ENCODE measurements at places on chromosomes 13 and 19.

DNA sequence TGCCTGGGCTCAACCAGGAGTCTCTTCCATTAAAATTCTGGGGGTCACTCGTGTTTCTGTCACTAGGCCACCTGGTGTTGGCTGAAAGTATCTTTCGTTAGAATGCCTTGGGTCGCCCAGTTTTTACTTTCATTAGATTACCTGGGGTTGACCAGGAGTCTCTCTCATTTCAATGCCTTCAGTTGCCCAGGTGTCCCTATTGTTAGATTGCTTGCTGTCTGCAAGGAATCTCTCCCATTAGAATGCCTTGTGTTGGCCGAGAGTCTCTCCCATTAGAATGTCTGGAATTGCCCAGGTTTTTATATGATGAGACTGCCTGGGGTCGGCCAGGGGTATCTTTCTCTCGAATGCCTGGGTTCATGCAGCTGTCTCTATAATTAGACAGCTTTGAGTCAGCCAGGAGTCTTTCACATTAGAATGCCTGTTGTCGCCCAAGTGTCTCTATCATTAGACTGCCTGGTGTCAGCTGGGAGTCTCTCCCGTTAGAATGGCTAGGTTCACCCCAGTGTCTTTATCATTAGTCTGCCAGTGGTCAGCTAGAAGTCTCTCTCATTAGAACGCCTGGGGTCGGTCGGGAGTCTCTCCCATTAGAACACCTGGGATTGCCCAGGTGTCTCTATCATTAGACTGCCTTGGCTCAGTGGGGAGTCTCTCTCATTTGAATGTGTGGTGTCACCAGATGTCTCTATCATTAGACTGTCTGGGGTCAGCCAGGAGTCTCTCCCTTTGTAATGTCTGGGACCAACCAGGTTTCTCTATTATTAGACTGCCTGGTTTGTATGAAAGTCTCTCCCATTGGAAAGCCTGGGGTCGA, 1446.8 kb downstream of the UQCRFS1 start:
- DNase-seq, result no peak

GRCh38 chr13:67951431-67951830, 721.3 kb upstream of the PCDH9 start:
- no peak for DNase-seq

DNA sequence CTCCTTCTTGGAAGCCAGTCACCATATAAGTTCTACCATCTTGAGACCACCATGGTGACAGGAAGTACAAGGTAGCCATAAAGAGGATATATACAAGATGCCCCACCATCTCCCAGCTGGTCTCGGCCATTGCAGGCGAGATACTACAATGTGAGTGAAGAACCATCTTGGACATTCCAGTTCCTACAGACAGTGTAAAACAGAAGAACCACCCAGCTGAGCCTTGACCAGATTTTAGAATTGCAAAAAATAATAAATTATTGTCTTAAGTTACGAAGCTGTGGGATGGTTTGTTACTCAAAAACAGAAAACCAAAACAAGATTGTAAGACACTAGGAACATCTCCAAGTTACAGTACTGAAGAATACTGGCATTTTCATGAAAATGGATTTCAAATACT, 43.6 kb downstream of the DOCK9 start:
- DNase-seq, result no peak

- no peak for DNase-seq
Measured at GRCh38 chr19:27776020-27776419, 1436.9 kb downstream of the UQCRFS1 start.
